Glomerular endothelial cell (primary cell): ENCODE measurements at places on chromosomes 1 and 21. TPM values are rescaled to one million over a fixed set of nuclear protein-coding genes. Genes with fewer than 3 reads are reported as not detected.

Gene UTS2
- total RNA-seq = not detected in 2 replicates

Gene SPRR1A
- not detected in 2 replicates for total RNA-seq

Gene TCHH
- total RNA-seq = under 0.01 and 0.12 TPM in 2 replicates

Gene KRTAP12-2
- not detected in 2 replicates for total RNA-seq

Gene TCEA3
- 0.10 and 0.70 TPM in 2 replicates for total RNA-seq

Gene AXDND1
- total RNA-seq = not detected in 2 replicates
